CD8-positive, alpha-beta memory T cell (primary cell): ENCODE measurements at places on chromosomes 11 and 22. TPM values are rescaled to one million over a fixed set of nuclear protein-coding genes. Genes with fewer than 3 reads are reported as not detected.

CNTN5 gene
- not detected for total RNA-seq

CCDC87 gene
- total RNA-seq, result 0.27 TPM

OR10A5 gene
- not detected for total RNA-seq

DNA sequence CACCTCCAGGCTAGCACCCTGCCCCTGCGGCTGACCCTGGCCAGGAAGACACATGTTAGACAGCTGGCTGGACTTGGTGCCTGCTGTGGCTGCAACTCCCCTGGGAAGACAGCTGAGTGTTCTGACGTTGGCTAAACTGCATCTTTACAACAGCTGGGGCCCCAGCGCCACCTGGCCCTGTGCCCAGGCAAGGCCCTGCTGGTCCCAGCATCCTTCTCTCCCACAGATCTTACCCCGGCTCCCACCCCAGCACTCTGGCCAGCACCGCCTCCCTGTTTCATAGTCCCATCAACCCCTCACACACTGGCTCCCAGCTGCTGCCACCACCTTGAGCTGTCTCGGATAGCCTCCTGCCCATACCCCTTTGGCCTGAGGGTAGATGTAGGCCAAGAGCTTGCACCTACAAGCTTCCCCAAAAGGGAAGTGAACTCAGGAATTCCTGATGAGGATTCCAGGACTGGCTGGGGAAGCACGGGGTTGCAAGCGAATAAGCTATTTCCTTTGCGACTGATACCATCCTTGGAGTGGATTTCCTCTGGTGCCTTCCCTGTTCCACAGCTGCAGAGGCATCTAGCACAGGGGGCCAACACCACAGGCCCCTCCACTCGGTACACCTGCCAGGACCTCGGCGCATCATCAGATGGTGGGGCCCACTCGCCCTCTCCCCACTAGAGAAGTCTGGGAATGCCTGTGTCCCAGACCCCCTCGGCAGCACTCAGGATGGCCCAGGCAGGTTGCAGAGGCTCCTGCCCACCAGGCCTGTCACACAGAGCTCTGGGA lies 28.5 kb downstream of the RSPH14 start:
- no peaks in the 10 kb centered on the region for H3K4me1 ChIP-seq
- no peak for DNase-seq
- no peak overlapping the region for H3K4me3 ChIP-seq
- peaks cover 4% of the 10 kb centered on the region for H3K27me3 ChIP-seq
- H3K36me3 ChIP-seq, result no peaks in the 10 kb centered on the region
- H3K27ac ChIP-seq, result no peak overlapping the region

DNA sequence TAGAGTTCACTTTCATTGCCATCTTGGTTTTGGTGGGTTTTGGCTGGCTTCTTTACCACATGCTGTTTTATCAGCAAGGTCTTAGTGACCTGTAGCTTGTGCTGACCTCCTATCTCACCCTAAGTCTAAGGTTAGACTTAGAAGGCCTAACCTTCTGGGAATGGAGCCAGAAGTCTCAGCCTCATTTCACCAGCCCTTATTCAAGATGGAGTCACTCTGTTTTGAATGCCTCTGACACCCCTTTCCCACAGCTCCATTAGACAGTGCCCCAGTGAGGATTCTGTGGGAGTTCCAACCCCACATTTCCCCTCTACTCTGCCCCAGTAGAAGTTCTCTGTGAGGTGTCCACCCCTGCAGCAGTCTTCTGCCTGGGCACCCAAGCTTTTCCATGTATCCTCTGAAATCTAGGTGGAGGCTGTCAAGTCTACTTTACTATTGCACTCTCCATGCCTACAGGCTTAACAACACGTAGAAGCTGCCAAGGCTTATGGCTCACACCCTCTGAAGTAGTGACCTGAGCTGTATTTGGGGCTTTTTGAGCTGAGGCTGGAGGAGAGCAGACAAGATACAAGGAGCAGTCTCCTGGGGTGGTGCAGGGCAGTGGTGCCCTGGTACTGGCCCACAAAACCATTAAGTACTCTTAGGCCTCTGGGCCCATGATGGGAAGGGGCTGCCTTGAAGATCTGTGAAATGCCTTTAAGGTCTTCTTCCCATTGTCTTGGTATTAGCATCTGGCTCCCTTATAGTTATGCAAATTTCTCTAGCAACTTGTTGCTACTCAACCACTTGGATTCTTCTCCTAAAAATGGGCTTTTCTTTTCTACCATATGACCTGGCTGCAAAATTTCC lies 65.9 kb upstream of the SC5D start:
- H3K4me3 ChIP-seq, result no peak overlapping the region
- no peaks in the 10 kb centered on the region for H3K27me3 ChIP-seq
- H3K36me3 ChIP-seq, result no peaks in the 10 kb centered on the region
- H3K27ac ChIP-seq, result no peak overlapping the region
- no peaks in the 10 kb centered on the region for H3K4me1 ChIP-seq

- H3K27ac ChIP-seq, result no peak overlapping the region
- peaks cover 1% of the 10 kb centered on the region for H3K4me1 ChIP-seq
- no peaks in the 10 kb centered on the region for H3K27me3 ChIP-seq
- peaks cover 5% of the 10 kb centered on the region for H3K36me3 ChIP-seq
- DNase-seq, result no peak
These were observed 101.9 kb upstream of the OR4B1 start for GRCh38 chr11:48114740-48115139.

DNA sequence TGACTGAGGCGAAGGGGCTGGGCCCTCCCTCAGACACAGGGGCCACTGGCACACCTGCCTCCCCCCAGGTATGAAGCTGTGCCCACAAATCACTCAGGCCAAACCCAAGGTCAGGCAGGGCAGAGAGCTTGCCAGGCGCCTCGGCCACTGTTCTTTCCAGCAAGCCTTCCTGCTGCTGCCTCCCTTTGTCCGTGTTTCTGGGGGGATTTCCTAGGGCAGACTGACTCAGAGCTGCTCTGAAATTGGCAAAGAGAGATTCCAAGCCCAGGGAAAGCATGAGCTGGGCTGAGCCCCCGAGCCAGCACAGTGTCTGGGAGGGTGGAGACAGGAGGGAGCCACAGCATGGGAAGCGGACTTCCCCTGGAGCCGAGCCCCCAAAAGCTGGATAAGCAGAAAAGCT lies 33.2 kb downstream of the PPP2R1B start:
- no peaks in the 10 kb centered on the region for H3K36me3 ChIP-seq
- H3K27ac ChIP-seq, result no peak overlapping the region
- H3K4me1 ChIP-seq, result no peaks in the 10 kb centered on the region

- no peak for DNase-seq
- H3K27me3 ChIP-seq, result no peaks in the 10 kb centered on the region
- no peak overlapping the region for H3K4me3 ChIP-seq
These were observed 116.8 kb upstream of the BMAL1 start for GRCh38 chr11:13160806-13161205.

- H3K4me3 ChIP-seq, result no peak overlapping the region
- no peak overlapping the region for H3K27ac ChIP-seq
- no peak for DNase-seq
These were observed 9.5 kb downstream of the LTO1 start for GRCh38 chr11:69665669-69666068.

DNA sequence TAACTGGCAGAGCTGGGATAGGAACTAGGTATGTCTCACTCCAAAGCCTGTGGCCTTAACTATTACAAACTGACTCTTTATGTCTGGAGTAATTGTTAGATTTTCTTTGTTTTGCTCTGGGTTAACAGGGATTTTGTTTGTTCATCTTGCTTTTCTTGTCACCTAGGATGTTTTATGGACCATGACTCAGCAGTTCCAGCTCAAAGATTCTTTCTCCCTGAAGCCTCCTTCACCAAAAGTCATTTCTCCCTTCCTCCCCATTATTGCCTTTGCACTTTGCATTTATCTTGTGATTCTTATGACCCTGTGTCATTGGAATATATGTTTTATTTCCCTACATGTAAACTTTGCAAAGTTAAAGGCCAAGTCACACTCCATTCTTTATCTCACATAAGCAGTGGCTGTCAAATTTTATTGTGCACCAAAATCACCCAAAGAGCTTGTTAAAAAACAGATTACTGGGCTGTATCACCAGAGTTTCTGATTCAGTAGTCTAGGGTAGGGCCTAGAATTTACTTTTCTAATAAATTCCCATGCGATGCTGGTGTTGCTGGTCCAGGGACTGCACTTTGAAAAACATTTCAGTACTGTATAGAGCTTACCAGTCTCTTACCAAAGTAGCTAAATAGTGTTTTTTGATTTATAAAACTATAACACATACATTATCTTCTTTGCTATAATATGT lies 327.7 kb downstream of the DLG2 start:
- H3K4me1 ChIP-seq, result no peaks in the 10 kb centered on the region
- DNase-seq, result no peak
- H3K27me3 ChIP-seq, result no peaks in the 10 kb centered on the region
- H3K36me3 ChIP-seq, result no peaks in the 10 kb centered on the region

- H3K36me3 ChIP-seq, result no peaks in the 10 kb centered on the region
- no peak overlapping the region for H3K4me3 ChIP-seq
- H3K4me1 ChIP-seq, result no peaks in the 10 kb centered on the region
- no peak overlapping the region for H3K27ac ChIP-seq
- H3K27me3 ChIP-seq, result no peaks in the 10 kb centered on the region
These were observed 165.6 kb upstream of the NAV2 start for GRCh38 chr11:19547044-19547443.

DNA sequence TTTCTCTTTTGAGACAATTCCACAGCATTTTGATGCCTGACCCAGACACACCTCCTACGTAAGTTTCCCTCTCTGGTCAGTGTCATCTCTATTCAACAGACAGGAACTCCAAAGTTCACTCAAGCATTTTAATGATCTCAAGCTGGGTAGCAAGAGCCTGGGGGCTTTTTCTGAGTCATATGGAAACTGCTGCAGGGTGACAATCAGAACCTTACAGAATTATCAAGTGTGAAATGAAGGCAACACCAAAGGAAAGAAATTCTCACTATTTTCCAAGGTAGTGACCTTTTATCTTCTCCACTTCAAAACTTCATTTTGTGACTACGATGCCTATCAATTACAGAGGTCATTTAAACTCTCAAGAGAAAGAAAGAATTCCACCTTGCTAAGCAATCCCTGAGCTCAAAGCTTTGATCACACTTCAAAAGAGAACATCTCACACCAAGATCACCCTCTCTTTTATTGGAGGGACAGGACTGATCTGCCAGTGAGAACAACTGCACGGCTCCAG lies 229.0 kb upstream of the ZC3H12C start:
- H3K27me3 ChIP-seq, result no peaks in the 10 kb centered on the region
- no peak overlapping the region for H3K4me3 ChIP-seq
- H3K36me3 ChIP-seq, result no peaks in the 10 kb centered on the region
- H3K27ac ChIP-seq, result no peak overlapping the region
